ENCODE measurements at places on chromosomes 2 and 18.

- DNase-seq, result no peak
Measured at GRCh38 chr2:233460726-233461441, 105.7 kb downstream of the USP40 start.

GRCh38 chr2:120567128-120567527 is 168.5 kb upstream of the GLI2 start:
- DNase-seq, result no peak

DNA sequence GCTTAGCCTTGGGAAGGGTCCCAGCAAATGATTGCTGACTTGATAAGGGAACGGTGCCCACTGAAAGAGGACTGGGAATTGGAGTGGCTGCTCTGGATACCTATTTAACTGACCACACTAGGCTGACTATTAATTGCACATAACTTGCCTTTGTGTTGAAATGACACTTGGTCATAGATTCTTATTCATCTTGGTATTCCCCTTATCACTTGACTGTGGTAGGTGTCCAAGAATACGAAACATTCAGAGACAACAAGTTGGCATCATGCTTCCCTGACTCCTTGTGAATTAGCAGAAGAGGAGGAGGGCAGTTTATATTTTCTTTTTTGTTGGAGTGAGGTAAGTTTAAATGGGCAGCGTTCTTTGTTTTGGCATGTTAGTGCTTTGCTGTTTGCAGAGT is 13.4 kb downstream of the FMNL2 start:
- DNase-seq, result no peak

DNA sequence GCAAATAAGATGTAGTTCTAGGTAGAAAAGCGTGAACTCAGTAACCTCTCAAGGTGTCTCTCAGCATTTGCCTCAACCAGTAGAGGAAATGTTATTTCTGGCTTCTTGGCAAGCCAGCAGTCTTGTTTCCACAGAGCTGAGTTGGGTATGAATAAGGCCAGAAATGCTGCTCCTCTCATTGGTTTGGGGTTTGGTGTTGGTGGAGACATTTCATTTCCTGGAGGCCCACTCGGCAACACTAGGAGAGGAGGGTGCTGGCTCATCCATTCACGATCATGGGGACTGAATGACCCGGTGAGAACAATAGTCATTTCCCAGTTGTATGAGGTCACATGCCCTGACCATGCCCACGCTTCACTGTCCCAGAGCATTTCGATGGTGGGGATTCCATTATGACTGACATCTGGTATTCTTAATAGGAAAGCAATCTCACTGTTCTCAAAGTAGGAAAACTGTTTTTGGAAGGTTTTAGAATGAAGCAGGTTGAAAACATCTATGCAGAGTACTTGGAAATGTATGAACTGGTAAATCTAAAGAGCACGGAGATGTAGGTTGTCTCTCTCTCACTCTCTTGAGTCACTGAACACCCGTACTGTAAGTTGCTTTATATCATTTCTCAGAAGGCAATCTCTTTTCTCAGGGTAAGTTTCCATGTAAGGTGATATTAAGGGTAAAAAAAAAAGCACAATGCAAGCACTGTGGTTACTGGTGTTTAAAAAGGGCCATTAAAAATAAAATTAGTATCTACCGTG is 37.1 kb upstream of the CTLA4 start:
- no peak for DNase-seq

GRCh38 chr2:172643142-172643541 is 87.3 kb downstream of the PDK1 start:
- no peak for DNase-seq

GRCh38 chr2:215356948-215357461 is 45.1 kb downstream of the ATIC start:
- DNase-seq, result no peak

DNA sequence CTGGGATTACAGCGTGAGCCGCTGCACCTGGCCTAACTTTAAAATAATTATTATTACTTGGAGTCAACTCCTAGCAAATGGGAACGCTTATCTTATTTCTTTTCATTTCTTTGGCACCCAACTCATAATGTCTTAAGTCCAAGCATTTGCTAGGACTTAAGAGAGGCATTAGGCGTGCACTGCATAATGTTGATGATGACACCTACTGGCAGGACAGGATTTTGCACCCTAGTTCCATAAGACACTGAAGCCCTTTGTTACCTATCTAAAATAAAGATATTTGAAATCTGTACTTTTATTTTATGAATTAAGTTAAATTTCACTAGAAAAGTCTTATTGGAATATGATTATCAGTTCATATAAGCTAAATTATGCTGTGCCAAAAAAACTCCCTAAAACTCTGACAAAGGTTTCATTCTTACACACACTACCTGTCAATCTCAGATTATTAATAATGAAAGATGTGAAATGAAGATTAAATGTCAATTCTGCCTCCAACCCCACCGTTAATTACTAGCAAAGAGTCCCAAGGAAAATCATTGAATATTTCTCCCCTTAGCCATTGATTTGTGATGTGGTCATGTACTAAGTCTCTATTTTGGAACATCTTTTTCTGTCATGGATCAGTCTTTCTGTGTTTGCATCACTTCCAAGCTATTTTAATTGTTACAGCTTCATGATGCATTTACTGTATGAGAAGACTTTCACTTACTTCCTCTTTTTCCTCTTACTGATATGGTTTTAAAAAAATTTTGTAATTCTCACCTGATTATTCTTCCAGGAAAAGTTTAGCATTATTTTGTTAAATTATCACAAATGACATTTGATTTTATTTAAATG is 12.7 kb upstream of the CDH2 start:
- no peak for DNase-seq

- no peak for DNase-seq
Measured at GRCh38 chr2:222722327-222722946, 51.0 kb downstream of the MOGAT1 start.

DNA sequence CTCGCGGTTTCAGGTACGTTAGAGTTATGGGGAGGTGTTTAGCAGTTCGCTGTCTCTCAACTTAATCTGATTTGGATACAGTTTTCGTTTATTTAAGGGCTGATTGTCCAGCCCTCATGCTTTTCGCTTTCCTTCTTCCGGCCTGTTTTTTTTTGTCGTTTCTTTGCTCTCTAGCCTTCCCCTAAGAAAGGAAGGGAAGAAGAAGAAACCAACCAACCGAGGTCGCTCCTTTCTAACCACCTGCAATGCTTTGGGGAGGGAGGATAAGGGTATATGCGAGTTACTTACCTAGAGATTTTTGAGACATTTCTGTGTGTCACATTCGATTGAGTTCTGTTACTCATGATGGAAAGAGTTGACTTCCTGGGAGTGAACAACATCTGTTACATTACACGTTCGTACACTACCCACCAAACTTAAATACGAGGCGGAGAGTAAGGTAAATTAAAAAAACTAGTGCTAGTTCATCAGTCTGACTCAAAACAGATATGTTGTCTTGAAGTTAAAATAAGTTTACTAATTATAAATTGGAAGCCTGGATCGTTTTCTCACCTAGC is 918 bp downstream of the EIF5B start:
- DNase-seq, result no peak

GRCh38 chr18:7541835-7542234 is 25.3 kb upstream of the PTPRM start:
- no peak for DNase-seq

DNA sequence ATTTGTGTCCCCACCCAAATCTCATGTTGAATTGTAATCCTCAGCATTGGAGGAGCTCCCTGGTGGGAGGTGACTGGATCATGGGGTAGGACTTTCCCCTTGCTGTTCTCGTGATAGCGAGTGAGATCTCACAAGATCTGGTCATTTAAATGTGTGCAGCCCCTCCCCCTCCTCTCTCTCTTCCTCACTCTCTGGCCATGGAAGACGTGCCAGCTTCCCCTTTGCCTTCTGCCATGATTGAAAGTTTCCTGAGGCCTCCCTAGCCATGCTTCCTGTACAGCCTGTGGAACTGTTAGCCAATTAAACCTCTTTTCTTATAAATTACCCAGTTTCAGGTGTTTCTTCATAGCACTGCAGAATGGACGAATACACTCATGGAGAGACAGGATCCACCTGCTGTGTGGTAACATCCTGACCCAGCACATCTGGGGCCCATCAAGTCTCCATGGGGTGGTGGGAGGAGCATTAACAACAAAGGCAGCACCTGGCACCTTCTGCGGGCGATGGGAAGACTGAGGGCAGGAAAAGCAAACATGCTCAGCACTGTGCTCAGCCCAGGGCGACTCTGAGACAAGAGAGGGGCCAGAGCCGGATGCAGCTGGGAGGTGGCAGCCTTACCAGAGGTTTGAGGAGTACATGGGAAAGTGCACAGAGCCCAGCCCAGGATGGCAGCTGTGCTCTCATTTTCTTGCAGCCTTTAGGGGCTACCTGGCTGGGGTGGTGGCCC is 16.2 kb upstream of the ALPP start:
- DNase-seq, result no peak

- DNase-seq, result no peak
Measured at GRCh38 chr18:78073275-78073674, 823.6 kb downstream of the GALR1 start.

GRCh38 chr2:217886091-217886490 is 116.7 kb downstream of the TNS1 start:
- DNase-seq, result no peak

- DNase-seq, result no peak
Measured at GRCh38 chr18:72811047-72811446, 56.7 kb downstream of the NETO1 start.

DNA sequence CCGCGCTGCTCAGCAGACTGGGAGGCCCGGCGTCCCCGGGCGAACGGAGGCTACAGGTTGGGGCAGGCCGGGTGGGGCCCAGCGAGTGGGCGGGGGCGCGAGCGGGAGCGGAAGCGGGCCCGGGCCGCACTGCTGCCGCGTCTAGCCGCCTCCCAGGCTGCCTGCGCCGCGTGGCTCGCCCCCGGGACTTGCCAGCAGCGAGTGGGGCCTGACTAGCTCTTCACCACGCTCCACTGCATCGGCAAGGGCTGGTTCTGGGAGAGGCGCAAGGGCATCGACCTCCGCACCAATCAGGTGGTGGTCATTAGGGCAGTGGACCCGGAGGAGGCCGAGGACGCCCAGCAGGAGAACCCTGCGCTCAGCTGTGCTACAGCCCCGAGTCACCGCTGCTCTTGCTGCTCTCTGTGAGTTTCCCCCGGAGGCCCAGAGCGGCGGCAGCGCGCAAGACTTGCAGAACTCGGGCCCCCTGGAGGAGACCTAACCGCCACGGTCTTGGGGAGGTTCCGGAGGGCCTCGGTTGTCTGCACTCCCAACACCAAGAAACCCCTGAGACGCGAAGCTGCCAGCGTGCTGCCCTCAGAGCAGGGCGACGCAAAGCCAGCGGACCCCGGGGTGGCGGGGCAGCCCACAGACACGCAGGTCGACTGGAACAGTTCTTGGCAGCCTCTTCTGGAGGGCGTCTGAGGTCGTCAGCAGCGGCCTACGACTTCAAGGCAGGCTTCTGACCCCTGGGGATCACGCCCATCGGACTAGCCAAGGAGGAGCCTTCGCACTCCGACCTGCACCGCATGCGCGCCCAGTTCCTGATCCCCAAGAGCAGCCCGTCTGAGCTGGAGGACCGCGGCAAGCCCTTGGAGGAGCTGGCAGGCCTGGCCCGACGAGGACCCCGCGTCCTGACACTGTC is 27.2 kb upstream of the PTPN2 start:
- DNase-seq, result no peak

DNA sequence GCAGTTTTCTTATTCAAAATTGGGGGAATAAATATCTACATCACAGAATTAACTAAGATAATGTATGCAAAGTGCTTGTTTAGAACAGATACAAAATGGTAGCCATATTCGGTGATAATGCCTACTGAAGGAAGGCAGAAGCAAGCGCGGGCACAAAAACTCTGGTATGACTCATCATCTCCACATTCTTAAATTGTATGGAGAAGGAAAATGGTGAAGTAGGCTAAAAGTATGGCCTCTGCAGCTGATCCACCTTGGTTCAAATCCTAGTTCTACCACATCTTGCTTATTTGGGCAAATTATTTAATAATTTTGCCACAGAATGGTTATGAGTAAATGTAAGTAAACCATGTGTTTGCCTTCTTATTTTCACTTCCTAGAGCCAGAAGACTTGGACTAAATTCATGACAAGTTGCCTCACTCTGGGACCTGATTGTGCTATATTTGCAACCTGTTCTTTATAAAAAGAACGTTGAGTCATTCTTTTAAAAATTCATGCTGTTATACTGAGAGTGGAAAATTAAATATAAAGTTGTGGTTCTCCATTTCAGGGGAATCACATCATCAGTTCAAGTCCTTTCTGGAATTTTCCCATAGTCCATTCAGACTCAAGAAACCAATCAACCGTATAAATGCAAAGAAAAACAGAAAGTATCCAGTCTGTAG is 9.0 kb upstream of the CDK15 start:
- no peak for DNase-seq

DNA sequence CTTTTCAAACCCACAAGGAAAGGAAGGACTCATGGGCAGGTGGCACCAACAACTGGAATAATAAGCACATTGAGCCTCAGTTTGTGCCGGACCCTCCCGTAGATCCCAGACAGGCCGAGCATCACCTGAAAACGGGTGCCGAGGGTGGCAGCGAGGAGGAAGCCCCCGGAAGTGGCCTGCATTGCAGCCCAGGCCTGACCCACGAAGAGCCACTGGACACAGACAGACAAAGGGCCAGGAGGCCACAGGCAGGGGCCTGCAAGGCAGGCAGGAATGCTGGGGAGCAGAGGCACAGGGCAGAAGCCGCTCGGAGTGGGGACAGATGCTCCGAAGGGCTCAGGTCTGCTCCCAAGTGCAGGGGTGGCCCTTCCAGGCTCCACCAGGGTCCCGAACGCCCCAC is 31.7 kb downstream of the MTERF4 start:
- no peak for DNase-seq

GRCh38 chr2:13050764-13051163 is 334.0 kb downstream of the TRIB2 start:
- DNase-seq, result no peak

DNA sequence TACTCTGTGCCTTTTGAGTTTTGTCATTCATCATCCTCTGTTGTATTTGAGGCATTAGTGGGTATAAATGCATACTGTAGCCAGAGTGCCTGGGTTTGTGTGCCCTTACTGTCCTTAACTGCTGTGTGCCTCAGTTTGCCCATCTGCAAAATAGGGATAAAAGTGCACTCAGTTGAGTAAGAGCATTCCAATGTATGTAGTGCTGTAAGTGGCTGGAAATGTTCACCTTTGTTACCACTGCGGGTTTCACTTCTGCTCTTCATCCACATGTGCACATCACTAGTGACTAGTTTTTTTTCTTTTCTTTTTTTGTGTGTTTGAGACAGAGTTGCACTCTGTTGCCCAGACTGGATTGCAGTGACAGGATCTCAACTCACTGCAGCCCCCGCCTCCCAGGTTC is 39.9 kb downstream of the PLEKHB2 start:
- DNase-seq, result no peak

DNA sequence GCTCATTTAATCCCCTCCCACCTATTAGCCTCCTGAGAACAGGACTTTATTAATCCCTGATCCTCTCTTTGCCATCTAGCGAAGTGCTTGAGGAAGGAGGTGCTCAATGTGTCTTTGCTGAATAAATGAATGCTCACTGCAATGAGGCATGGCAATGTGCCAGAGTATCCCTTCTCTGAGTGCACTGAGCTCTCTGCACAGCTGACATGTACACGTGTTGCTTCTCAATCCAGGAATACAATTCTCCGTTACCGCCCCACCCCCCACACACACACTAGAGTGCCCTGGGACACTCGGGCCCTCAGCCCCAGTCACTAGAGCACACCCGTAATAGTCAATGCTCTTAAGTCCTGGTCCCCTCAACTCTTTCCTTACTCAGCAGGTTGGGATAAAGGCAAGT is 41.4 kb downstream of the FAM178B start:
- no peak for DNase-seq

GRCh38 chr2:96547731-96548171 is 11.2 kb downstream of the ARID5A start:
- DNase-seq, result no peak

GRCh38 chr2:144518748-144519596 is 947 bp downstream of the ZEB2 start:
- DNase-seq, result no peak

GRCh38 chr2:190554357-190555006 is 20.0 kb upstream of the NEMP2 start:
- no peak for DNase-seq
